Esophagus squamous epithelium (tissue), 5 donors: ENCODE measurements at places on chromosomes 12 and 14.

GRCh38 chr14:98018628-98019027, 1221.4 kb downstream of the VRK1 start:
- no peak for DNase-seq

DNA sequence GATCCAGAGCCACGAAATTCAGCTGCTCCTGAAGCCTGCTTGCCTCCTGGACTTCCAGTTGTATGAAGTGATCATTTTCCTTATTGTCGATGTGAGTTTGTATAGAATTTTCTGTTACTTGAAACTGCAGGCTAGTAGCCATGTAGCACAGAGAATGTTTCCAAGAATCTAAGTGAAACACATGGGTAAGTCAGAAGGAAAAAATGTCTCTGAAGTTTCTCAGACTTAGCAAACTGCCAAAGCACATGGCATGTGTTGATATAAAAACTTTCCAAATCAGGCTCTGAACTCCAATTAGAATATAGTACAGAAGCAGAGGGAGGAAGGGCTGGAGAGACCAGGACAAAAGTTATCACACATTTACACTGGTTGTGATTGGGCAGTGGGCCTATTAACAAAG, 9.8 kb upstream of the PCNX1 start:
- no peak for DNase-seq

DNA sequence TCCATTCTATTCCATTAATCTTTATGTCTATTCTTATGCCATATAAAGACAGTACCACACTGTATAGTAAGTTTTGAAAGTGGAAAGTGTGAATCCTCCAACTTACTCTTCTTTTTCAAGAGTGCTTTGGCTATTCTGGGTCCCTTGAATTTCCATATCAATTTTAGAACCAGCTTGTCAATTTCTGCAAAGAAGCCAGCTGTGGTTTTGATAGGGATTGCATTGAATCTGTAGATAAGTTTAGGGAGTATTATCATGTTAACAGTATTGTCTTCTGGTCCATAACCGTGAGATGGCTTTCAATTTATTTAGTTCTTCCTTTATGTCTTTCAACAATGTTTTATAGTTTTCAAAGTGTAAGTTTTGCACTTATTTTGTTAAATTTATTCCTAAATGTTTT, 34.2 kb upstream of the GCH1 start:
- DNase-seq = no peak

DNA sequence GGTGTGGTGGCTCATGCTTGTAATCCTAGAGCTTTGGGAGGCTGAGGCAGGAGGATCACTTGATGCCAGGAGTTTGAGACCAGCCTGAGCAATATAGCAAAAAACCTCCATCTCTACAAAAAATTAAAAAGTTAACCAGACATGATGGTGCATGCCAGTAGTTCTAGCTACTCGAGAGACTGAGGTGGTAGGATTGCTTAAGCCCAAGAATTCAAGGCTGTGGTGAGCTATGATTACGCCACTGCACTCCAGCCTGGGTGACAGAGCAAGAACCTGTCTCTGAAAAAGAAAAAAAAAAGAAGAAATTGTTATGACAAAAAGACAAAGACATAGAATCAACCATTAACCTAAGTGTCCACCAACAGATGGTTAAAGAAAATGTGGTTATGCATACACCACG, 2.1 kb upstream of the ATP23 start:
- no peak for DNase-seq

- no peak for DNase-seq
Observed at GRCh38 chr14:105746124-105746514, 219.7 kb downstream of the TMEM121 start.

- DNase-seq = no peak
Observed at GRCh38 chr12:81597928-81598604, 161.1 kb downstream of the PPFIA2 start.

GRCh38 chr12:26369588-26369987, 174.2 kb downstream of the SSPN start:
- no peak for DNase-seq

GRCh38 chr12:101768781-101769180, 29.5 kb upstream of the SYCP3 start:
- DNase-seq = no peak

DNA sequence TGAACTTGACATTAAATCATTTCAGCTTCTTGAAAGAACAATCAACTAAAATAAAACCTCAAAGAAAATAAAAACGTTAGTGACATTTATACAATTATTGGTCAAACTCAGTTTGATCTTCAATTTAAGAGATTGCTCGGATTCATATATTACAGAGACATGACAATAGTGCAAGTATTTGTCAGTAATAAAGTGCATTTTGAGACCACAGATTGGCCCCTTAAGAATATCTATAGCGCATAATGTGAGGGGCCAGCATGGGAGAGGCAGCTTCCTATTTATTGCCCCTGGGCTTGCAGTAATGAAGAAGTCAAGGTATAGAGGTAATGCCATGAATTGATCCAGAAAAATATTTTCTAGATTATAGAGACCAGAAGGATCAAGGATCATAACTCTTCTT, 552.3 kb downstream of the VRK1 start:
- no peak for DNase-seq

- no peak for DNase-seq
Observed at GRCh38 chr12:68224613-68225285, 861 bp downstream of the IL26 start.

DNA sequence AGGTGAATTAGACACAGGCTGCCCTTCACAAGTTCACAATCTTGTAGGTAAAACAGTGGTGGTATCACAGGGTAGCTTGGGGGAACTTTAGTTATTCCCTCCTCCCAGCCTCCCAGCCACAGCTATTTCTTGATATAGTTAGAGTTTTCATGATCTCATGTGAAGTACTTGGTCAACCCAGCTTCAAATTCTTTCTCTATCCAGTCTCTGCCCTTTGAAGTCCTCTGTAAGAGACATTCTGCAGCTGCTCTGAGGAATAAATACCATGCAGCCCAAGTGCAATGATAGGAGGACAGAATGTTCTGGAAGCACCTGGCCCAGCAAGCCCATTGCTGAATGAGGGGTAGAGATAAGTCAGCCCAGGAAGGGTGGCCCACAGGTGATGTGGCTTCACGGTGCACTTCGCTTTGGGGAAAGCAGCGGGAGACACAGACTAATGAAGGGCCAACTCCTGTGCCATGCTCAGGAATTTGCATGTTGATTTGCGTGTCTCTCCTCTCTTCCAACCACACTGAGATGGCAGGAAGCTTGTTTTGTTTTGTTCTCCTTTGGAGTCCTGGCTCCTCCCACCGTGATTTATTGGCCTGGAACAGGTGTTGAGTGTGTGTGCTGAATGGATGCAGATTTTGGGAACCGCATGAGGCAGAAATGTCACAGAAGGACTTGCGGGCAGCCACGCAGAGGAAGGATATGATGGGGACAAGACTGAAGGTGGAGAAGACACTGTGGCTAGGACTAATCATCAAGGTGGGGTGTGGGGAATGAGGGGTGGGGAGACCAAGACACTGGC, 8.0 kb upstream of the TXNRD1 start:
- DNase-seq = no peak

- DNase-seq = no peak
Observed at GRCh38 chr12:49664167-49664566, 40.8 kb downstream of the PRPF40B start.

GRCh38 chr12:131030472-131031328, 77.0 kb downstream of the ADGRD1 start:
- DNase-seq = no peak

- DNase-seq = no peak
Observed at GRCh38 chr14:29528889-29529288, 398.8 kb downstream of the PRKD1 start.

- no peak for DNase-seq
Observed at GRCh38 chr12:120257041-120257821, 8.3 kb downstream of the PXN start.
